ENCODE measurements at places on chromosomes 7 and 10.

DNA sequence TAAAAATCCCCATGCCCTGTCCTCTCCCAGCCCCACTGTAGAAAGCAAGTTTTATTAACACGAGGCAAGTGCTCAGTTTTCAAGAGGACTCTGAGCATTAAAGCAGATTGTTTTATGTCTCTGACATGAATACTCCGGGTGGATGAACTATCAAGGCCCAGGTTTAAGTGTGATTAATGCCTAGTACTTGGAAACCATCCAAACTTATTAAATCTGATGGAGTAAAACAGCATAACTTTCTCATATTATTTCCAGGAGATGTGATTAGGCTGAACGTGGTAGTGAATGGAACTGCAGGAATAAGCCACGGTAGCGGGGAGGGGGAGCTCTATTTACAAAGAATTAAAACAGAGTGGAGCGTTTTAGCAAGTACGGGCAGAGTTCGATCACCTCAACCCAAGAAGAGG is 144.2 kb upstream of the RNF32 start:
- no peak for DNase-seq

GRCh38 chr7:133796782-133797745 is 330.1 kb upstream of the LRGUK start:
- no peak for DNase-seq

GRCh38 chr10:89651916-89652573 is 7.0 kb upstream of the PANK1 start:
- DNase-seq, result no peak

GRCh38 chr10:83625831-83626360 is 513.4 kb upstream of the GHITM start:
- DNase-seq, result no peak
